ENCODE measurements at places on chromosomes 16 and 17. TPM values are rescaled to one million over a fixed set of nuclear protein-coding genes. Genes with fewer than 3 reads are reported as not detected.

GRCh38 chr16:67865318-67865717 lies 7.5 kb upstream of the EDC4 start:
- DNase-seq = peak; percentile 34
- H3K36me3 ChIP-seq = peaks cover 39% of the 10 kb centered on the region
- no peak overlapping the region for H3K4me3 ChIP-seq
- H3K27ac ChIP-seq = no peak overlapping the region
- peaks cover 38% of the 10 kb centered on the region for H3K4me1 ChIP-seq

DNA sequence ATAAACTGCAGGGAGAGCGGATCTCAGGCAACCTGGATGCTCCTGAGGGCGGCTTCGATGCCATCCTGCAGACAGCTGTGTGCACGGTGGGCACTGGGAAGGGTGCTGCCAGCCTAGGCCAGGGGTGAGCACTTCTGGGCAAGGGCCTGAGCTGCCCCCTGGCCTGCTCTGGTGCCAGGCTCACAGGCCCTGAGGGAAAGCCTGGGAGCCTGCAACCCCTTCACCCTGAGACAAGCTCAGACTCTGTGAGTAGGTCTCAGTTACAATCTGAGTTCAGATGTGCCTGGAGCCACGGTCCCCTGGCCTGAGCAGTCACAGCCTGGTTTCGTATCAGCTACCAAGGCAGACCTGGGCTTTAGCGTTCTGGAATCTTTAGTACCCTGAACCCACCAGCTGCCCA lies 8.1 kb downstream of the ITGB4 start:
- H3K27ac ChIP-seq = no peak overlapping the region
- no peaks in the 10 kb centered on the region for H3K27me3 ChIP-seq
- no peak for DNase-seq

PIRT gene
- total RNA-seq = not detected

DNA sequence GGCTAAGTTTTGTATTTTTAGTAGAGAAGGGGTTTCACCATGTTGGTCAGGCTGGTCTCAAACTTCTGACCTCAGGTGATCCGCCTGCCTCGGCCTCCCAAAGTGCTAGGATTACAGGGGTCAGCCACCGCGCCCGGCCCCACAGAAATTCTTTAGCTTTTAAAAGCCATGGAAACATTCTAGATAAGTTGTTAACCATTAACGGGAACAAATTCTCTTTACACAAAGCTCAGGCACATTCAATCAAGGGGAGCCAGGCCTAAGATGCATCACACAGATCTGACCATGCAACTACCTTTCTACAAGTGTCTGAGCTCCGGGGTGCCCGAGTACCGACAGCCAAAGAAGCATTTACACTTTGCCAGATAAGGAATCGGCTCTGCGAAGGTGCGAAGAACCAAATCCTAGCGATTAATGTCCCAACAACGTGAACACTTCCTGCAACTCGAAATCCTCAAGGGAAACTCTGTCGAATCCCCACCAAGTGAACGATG lies 1.0 kb downstream of the EMC8 start:
- H3K36me3 ChIP-seq = peaks cover 59% of the 10 kb centered on the region
- DNase-seq = no peak
- peaks cover 54% of the 10 kb centered on the region for H3K4me1 ChIP-seq
- peak overlapping the region; percentile 97 for H3K4me3 ChIP-seq
- H3K27ac ChIP-seq = no peak overlapping the region

DNA sequence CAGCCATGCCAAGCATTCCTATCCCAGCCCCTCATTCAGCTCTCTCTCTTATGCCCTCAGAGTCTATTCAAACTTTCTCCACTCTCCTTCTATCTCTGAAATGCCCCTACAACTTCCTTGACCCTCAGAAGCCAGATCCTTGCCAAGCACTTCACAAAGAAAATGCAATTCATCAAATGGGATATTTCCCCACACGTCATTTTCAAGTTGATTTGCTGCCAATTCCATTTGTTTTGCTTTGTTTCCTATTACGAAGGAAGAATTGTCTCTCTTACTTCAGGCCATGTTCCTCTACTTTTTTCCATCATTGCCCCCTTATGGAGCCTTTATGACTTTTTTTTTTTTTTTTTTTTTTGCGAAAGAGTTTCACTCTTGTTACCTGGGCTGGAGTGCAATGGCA lies 9.2 kb upstream of the ALOX12 start:
- H3K27ac ChIP-seq = no peak overlapping the region
- H3K27me3 ChIP-seq = no peaks in the 10 kb centered on the region
- no peaks in the 10 kb centered on the region for H3K36me3 ChIP-seq
- no peaks in the 10 kb centered on the region for H3K4me1 ChIP-seq
- no peak for DNase-seq

DNA sequence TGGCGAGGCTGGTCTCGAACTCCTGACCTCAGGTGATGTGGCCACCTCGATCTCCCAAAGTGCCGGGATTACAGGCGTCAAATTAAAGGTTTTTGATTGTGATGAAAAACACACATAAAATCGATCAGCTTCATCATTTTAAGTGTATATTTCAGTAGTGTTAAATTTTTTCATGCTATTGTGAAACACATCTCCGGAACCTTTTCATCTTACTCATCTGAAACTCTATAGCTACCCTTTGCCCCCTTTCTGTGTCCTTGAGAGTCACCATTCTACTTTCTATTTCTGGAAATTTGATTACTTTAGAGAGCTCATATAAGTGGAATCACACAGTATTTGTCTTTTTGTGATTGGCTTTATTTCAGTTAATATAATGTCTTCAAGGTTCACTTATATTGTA lies 478.3 kb upstream of the HSBP1 start:
- H3K4me3 ChIP-seq = no peak overlapping the region
- no peak overlapping the region for H3K27ac ChIP-seq
- no peak for DNase-seq
- H3K36me3 ChIP-seq = no peaks in the 10 kb centered on the region
- H3K27me3 ChIP-seq = no peaks in the 10 kb centered on the region

GRCh38 chr16:75230471-75231110 lies 11.8 kb downstream of the CTRB1 start:
- H3K4me1 ChIP-seq = peaks cover 21% of the 10 kb centered on the region
- peaks cover 30% of the 10 kb centered on the region for H3K36me3 ChIP-seq
- no peak overlapping the region for H3K4me3 ChIP-seq
- no peaks in the 10 kb centered on the region for H3K27me3 ChIP-seq

MFAP4 gene
- 125 TPM for total RNA-seq

SPAG9 gene
- total RNA-seq = 52.7 TPM

DNA sequence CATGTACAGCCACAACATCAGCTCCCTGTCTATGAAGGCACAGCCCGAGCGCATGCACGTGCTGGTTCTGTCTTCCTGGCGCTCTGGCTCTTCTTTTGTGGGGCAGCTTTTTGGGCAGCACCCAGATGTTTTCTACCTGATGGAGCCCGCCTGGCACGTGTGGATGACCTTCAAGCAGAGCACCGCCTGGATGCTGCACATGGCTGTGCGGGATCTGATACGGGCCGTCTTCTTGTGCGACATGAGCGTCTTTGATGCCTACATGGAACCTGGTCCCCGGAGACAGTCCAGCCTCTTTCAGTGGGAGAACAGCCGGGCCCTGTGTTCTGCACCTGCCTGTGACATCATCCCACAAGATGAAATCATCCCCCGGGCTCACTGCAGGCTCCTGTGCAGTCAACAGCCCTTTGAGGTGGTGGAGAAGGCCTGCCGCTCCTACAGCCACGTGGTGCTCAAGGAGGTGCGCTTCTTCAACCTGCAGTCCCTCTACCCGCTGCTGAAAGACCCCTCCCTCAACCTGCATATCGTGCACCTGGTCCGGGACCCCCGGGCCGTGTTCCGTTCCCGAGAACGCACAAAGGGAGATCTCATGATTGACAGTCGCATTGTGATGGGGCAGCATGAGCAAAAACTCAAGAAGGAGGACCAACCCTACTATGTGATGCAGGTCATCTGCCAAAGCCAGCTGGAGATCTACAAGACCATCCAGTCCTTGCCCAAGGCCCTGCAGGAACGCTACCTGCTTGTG lies 10.7 kb downstream of the CHST4 start:
- H3K4me3 ChIP-seq = no peak overlapping the region
- DNase-seq = no peak
- H3K4me1 ChIP-seq = no peaks in the 10 kb centered on the region

DNA sequence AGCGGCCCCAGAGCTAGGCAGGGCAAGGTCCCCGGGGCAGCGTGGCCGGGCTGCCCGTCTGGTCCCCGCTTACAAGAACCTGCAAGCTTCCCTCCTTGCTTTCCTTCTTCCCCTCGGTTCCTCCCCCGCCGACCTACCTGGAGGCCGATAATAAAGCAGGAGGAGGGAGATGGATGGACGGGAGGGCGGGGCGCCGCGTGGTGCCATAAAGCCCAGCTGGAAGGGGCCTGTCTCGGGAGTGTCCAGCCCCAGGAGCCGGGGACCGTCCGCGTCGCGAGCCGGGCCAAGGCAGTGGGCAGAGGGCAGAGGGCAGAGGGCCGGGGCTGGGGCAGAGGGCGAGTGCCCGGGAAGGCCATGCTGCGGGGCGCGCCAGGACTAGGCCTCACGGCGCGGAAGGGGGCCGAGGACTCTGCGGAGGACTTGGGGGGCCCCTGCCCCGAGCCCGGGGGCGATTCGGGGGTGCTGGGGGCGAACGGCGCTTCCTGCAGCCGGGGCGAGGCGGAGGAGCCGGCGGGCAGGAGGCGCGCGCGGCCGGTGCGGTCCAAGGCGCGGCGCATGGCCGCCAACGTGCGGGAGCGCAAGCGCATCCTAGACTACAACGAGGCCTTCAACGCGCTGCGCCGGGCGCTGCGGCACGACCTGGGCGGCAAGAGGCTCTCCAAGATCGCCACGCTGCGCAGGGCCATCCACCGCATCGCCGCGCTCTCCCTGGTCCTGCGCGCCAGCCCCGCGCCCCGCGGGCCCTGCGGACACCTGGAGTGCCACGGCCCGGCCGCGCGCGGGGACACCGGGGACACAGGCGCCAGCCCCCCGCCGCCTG lies at the start of gene BHLHA9:
Gene BHLHA9, plus strand, starts transcription at position 235 of the 820 bp plus-strand sequence. Its CDS starts 120 bp downstream, at position 355.
- DNase-seq = no peak
- peak within 1 kb of the TSS; percentile 29 for H3K4me3 ChIP-seq
- no peak within 1 kb of the TSS for H3K27ac ChIP-seq
- H3K4me1 ChIP-seq = peaks cover 25% of the 10 kb centered on the region
- H3K36me3 ChIP-seq = no peaks in the 10 kb centered on the region

GRCh38 chr16:66446737-66447136 lies 19.6 kb downstream of the BEAN1 start:
- H3K4me3 ChIP-seq = no peak overlapping the region
- no peak for DNase-seq
- peaks cover 35% of the 10 kb centered on the region for H3K27me3 ChIP-seq
- no peaks in the 10 kb centered on the region for H3K4me1 ChIP-seq
- no peaks in the 10 kb centered on the region for H3K36me3 ChIP-seq

GRCh38 chr16:74305978-74306784 lies 9.6 kb downstream of the PSMD7 start:
- H3K36me3 ChIP-seq = peaks cover 66% of the 10 kb centered on the region
- H3K4me1 ChIP-seq = no peaks in the 10 kb centered on the region
- no peak overlapping the region for H3K27ac ChIP-seq
- no peak overlapping the region for H3K4me3 ChIP-seq

PRR35 gene
- not detected for total RNA-seq

MARCHF10 gene
- total RNA-seq = 0.89 TPM

CHST4 gene
- total RNA-seq = not detected

DNA sequence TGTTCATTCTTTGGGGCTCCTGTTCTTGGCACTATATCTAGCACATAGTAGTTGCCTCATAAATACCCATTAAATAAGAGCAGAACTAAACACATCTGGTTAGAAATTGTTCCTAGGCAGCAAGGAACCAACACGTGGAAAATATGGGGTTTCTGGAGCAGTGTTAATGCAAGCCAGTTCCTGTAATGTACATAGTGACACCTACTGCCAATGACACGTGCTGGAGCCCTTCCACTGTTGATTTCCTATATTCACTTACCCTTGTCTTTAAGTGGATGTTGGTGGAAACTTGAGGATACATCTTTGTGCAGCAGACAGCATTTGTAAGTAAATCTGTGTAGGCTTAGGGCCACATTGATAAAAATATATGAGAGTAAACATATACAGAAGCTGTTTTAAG lies 1.6 kb upstream of the IRF8 start:
- no peak overlapping the region for H3K27ac ChIP-seq
- peaks cover 9% of the 10 kb centered on the region for H3K27me3 ChIP-seq
- H3K36me3 ChIP-seq = no peaks in the 10 kb centered on the region
- no peak overlapping the region for H3K4me3 ChIP-seq
- peak; percentile 62 for DNase-seq
- H3K4me1 ChIP-seq = peaks cover 12% of the 10 kb centered on the region

DNA sequence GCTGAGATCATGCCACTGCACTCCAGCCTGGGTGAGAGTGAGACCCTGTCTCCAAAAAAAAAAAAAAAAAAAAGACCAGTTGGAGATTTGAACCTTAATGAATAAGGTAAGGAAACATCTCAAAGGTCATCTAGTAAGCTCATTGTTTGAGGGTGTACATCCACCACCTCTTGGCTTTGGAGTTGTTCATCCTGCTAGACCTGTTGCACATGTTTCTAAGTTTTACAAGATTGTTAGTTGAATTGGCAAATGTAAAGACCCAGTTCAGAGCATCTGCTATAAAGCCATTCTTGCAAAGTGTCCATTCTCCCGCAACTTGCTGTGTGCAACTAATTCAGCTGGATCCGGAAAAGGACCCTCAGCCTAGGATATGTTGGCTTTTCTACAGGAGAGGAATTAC lies 1.5 kb downstream of the PSMD7 start:
- H3K4me3 ChIP-seq = no peak overlapping the region
- H3K27ac ChIP-seq = no peak overlapping the region
- peaks cover 37% of the 10 kb centered on the region for H3K4me1 ChIP-seq
- H3K36me3 ChIP-seq = peaks cover 32% of the 10 kb centered on the region

GRCh38 chr16:58537124-58537906 lies 22.0 kb downstream of the SETD6 start:
- H3K4me1 ChIP-seq = no peaks in the 10 kb centered on the region
- DNase-seq = no peak
- H3K4me3 ChIP-seq = no peak overlapping the region

KRTAP9-4 gene
- not detected for total RNA-seq

HOXB4 gene
- not detected for total RNA-seq

DNA sequence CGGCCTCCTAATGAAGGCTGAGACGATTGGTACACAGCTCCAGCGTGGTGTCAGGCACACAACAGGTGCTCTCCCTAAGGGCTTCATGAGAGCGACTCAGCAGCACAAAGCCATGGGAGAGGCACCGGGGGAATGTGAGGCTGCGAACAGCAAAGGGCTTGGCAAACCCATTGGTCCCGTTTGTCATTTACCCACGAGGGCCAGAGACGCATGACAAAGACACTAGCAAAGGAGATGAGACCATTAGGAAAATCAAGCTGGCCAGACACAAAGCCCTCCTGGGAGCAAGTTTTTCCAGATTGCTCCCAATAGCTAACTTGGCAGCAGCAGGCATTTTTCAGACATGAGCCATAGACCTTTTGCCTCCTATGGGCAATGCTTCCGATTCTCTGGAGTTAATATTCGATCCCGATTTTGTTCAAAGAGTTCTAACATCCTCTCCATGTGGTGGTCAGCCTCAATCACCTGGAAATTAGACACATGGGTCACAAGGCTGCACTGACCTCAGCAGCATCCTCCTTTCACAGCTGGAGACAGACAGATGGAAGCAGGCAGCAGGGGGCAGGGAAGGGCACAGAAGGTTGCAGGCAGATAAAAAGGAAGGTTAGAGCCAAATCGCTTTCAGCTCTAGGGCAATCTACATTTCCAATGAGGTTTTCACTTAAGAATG lies 38.2 kb downstream of the TK2 start:
- H3K27ac ChIP-seq = no peak overlapping the region
- peaks cover 27% of the 10 kb centered on the region for H3K36me3 ChIP-seq
- no peaks in the 10 kb centered on the region for H3K27me3 ChIP-seq

All from stomach (tissue), 19 donors.